ENCODE measurements at places on chromosomes 12 and 14. TPM values are rescaled to one million over a fixed set of nuclear protein-coding genes. Genes with fewer than 3 reads are reported as not detected.

NTS gene
- not detected for total RNA-seq

- no peaks in the 10 kb centered on the region for H3K36me3 ChIP-seq
- H3K27me3 ChIP-seq: no peaks in the 10 kb centered on the region
- H3K27ac ChIP-seq: no peak overlapping the region
- H3K4me3 ChIP-seq: no peak overlapping the region
These were observed 144.9 kb downstream of the SRGAP1 start for GRCh38 chr12:63989301-63989845.

DNA sequence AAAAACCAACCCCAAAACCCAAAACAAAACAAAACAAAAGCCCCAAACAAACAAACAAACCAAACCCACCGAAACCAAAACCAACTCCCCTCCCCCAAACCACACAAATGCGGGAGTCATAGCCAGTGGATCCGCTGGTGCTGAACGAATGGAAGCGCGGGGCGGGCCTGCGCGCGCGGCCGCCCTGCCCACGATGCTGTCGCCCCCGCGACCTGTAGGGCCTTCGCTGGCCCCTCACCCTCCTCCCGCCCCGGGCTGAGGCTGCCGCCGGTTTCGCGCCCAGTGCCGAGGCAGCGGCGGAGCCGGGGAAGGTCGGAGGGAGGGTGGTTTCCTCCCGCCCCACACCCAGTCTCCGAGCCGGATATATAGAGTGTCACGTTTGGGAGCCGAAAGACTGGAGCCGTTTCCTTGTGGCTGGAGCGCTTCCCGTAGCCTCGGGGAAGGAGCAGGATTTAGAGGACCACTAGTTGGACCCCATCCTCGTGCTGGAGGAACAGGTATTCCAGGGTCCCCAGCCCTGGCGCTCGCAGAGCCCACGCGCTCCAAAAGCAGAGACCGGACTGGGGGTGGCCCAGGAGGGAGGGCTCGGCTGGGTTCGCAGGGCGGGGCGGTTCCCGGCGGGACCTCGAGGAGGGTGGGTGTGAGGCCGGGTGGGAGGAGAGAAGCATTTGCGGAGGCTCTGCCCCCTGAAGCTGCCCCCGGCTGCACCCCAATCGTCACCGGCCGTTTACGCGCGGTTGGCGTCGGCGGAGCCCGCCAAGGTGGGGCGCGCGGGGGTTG lies at the start of gene FAR2:
Gene FAR2, plus strand, starts transcription at position 368 of the 780 bp plus-strand sequence. CDS start 121,172 bp downstream, outside the sequence.
- DNase-seq: peak; percentile 39
- H3K27ac ChIP-seq: no peak within 1 kb of the TSS
- H3K36me3 ChIP-seq: no peaks in the 10 kb centered on the region
- H3K4me3 ChIP-seq: peak within 1 kb of the TSS; percentile 39

DNA sequence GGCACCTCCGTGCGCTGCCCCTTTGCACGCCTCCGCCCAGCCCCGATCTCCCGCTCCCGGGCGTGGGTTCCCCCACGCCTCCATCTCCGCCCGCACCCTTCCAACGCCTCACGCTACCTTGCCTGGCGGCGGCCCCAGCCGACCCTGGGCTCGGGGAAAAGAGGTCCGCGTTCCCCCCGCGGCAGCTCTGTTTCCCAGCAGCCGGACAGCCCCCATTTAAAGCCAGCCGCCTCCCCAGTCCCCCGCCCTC lies at the start of gene PRIMA1:
Gene PRIMA1, minus strand, starts transcription at position 193 of the 250 bp plus-strand sequence. CDS start 767 bp downstream, outside the sequence.
- H3K27me3 ChIP-seq: no peaks in the 10 kb centered on the region
- H3K4me3 ChIP-seq: peak within 1 kb of the TSS; percentile 41
- no peak for DNase-seq
- no peaks in the 10 kb centered on the region for H3K36me3 ChIP-seq

GRCh38 chr12:27305673-27306456 lies 26.8 kb upstream of the BMAL2 start:
- peaks cover 11% of the 10 kb centered on the region for H3K4me1 ChIP-seq
- DNase-seq: no peak
- H3K27me3 ChIP-seq: no peaks in the 10 kb centered on the region
- no peak overlapping the region for H3K4me3 ChIP-seq

DNA sequence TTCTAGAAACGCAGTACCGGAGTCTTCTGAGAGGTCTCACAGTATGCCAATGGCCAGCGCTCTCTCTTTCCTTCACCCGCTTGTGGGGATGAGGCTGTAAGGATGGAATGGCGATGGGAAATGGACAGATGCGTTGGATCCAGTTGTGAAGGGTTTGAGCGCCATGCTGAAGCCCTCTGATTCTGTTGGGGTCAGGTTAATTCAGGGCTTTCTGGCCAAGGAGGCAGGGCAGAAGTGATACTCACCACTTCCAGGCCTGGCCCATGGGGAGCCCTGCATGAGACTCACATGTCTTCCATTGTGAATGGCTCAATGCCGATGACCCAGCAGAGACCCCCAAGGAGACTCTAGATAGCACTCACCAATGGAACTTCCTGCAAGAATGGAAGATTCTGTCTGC lies 114.3 kb downstream of the BCL11B start:
- no peak for DNase-seq
- no peaks in the 10 kb centered on the region for H3K36me3 ChIP-seq
- no peak overlapping the region for H3K27ac ChIP-seq
- no peak overlapping the region for H3K4me3 ChIP-seq
- peaks cover 4% of the 10 kb centered on the region for H3K4me1 ChIP-seq
- no peaks in the 10 kb centered on the region for H3K27me3 ChIP-seq

MYH7 gene
- 6.3 TPM for total RNA-seq

All from pancreas (tissue), 10 donors.